ENCODE measurements at places on chromosomes 5 and 9. TPM values are rescaled to one million over a fixed set of nuclear protein-coding genes. Genes with fewer than 3 reads are reported as not detected.
A peak's percentile ranks its signal among the peaks of the same experiment; 100 is the strongest.

The DDX4 gene
- total RNA-seq: not detected

The WHRN gene
- 8.2 TPM for total RNA-seq

The MEIKIN gene
- not detected for total RNA-seq

GRCh38 chr9:89853161-89853560, 248.3 kb downstream of the GADD45G start:
- H3K27me3 ChIP-seq: no peaks in the 10 kb centered on the region
- no peak overlapping the region for H3K4me3 ChIP-seq
- no peaks in the 10 kb centered on the region for H3K36me3 ChIP-seq
- peaks cover 11% of the 10 kb centered on the region for H3K4me1 ChIP-seq
- DNase-seq: peak; percentile 13

GRCh38 chr9:137150617-137151457, 11.9 kb downstream of the GRIN1 start:
- no peak overlapping the region for H3K4me3 ChIP-seq
- no peaks in the 10 kb centered on the region for H3K36me3 ChIP-seq
- H3K27me3 ChIP-seq: no peaks in the 10 kb centered on the region
- no peaks in the 10 kb centered on the region for H3K4me1 ChIP-seq
- no peak overlapping the region for H3K27ac ChIP-seq

DNA sequence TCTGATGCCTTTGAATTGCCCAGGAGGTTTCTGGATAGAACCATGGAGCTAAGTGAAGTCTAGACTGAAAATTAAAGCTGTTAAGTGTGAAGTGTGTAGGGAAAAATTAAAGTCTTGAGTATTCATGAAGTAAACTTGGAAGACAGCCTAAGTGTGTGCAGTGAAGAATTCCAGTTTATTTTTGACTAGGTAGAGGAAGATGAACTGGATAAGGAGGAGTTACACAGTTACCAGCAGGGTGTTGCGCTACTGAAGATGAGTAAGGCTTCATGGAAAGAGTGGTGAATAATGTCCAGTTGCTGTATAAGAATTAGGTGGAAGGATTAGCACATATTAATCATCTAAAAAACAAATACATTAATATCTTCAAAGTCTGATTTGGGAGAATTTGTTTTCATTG, 5.7 kb upstream of the CHD1 start:
- H3K27ac ChIP-seq: peak overlapping the region; percentile 57
- no peaks in the 10 kb centered on the region for H3K4me1 ChIP-seq
- DNase-seq: no peak
- no peaks in the 10 kb centered on the region for H3K36me3 ChIP-seq
- H3K27me3 ChIP-seq: no peaks in the 10 kb centered on the region

DNA sequence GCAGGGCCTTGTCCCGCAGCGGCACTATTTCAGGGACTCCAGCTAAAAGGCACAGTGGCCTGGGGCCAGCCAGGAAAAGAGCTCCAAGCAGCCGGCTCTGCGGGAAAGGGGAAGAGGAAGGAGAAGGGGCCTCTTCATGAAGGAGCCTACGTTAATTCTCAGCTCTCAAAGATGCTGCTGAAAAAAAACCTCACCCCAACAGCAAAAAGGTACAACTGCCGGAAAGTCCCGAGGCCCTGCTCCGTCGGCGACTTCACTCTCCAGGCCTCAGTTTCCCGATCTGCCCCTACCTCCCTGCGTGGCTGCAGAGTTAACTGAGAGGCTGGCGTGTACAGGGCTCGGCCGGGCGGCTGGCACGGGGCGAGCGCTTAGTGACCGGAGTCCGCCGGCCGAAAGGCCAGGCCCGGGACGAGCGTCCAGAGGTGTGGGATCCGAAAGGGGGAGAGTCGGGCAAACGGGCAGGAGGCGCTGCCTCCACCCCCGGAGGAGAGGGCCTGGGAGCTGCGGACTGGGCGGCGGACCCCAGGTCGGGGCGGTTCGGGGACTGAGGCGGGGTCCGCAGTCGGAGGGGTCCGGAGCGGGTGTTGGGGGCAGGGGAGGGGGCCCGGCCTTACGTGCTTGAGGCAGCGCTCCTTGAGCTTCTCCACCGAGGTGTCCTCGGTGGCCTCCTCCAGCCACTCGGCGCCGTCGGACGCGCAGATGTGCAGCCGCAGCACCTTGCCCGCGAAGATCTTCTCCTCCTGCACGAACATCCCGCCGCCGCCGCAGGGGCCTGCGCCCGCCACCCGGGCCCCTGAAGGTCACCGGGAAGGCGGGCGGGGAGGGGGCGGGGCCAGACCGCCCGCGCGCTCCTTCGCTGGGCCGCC, 529 bp downstream of the UBAC1 start:
- H3K4me1 ChIP-seq: peaks cover 53% of the 10 kb centered on the region
- H3K27ac ChIP-seq: peak overlapping the region; percentile 90
- peak overlapping the region; percentile 98 for H3K4me3 ChIP-seq
- no peaks in the 10 kb centered on the region for H3K36me3 ChIP-seq
- DNase-seq: no peak

DNA sequence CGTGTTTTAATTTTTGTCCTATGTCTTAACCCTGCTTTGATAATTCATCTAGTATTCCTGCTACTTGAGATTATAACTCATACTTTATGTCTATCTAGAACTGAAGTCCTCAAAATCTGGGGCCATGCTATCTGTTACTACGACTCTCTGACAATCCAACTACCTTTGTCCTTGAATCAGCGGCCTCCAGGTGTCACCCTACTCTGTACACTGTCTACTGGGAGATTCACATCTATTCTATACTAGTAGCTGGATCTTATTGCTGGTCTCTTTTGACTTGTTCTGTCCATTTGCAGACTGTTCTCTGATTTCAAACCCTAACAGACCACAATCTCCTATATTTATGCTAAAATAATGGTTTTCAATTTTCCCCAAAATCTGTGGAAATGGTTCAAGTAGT, 225.5 kb upstream of the ELAVL2 start:
- H3K27ac ChIP-seq: no peak overlapping the region
- H3K4me3 ChIP-seq: no peak overlapping the region
- no peaks in the 10 kb centered on the region for H3K4me1 ChIP-seq
- no peak for DNase-seq

- H3K27me3 ChIP-seq: no peaks in the 10 kb centered on the region
- H3K4me3 ChIP-seq: no peak overlapping the region
- H3K36me3 ChIP-seq: no peaks in the 10 kb centered on the region
- H3K27ac ChIP-seq: no peak overlapping the region
- no peaks in the 10 kb centered on the region for H3K4me1 ChIP-seq
These were observed 115.7 kb upstream of the EPB41L4A start for GRCh38 chr5:112534611-112535255.

DNA sequence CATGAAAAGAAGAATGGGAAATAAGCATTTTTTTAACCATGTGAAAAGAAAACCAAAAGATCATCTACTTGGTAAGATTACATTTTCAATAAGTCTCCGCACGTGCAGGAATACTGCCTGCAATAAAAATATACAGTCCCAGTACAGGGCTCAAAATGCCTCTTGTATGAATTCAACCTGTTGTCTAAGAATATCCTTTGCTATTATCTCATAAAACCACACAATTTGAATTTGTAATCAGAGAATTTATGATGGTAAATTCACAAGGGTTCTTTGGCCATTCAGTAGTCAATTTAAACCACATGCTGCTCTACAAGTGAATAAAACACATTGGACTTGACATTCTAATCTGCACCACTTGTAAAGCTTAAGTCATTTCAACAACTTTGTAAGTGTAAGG, 46.6 kb downstream of the ST8SIA4 start:
- H3K4me1 ChIP-seq: no peaks in the 10 kb centered on the region
- no peak overlapping the region for H3K4me3 ChIP-seq
- no peak for DNase-seq
- no peak overlapping the region for H3K27ac ChIP-seq

GRCh38 chr9:73065439-73065838, 86.2 kb upstream of the ANXA1 start:
- H3K27me3 ChIP-seq: no peaks in the 10 kb centered on the region
- H3K4me1 ChIP-seq: no peaks in the 10 kb centered on the region
- no peak overlapping the region for H3K4me3 ChIP-seq

DNA sequence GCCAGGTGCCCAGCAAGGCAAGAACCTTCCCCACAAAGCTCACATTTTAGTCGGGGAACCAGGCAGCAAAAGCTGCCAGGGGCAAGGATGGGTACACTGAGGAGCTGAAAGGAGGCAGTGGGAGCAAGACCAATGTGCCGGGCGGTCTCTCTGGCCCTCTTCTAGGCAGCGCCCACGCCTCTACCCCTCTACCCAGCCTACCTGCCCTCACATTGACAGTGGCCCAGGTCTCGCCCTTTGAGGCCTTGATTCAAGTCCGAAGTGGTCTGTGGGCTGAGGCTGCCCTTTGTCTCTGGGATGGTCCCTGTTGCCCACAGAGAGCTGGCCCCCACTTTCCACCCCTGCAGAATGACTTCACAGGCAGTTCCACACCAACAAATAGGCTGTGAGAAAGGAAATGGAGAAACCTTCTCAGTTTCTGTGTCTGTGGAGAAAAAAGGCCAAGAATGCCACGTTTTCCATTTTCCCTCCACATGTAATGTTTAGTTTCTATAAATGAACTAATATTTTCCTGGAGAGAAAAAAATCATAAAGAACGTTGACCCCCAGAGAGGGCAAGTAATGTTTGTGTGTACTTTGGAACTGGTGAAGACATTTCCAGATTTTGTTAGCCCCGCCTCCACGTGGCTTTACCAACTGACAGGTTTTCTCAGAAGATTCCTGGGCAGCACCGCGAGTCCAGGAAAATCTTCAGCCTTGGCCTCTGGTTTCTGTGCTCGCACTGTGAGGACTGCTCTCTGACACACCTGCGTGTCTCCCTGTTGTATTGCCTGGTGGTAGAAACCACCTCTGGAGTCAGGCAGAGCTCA, 57.4 kb upstream of the ANGPTL2 start:
- H3K27ac ChIP-seq: peak overlapping the region; percentile 24
- no peaks in the 10 kb centered on the region for H3K27me3 ChIP-seq
- H3K4me3 ChIP-seq: no peak overlapping the region
- peak; percentile 50 for DNase-seq
- H3K4me1 ChIP-seq: no peaks in the 10 kb centered on the region
- H3K36me3 ChIP-seq: no peaks in the 10 kb centered on the region

DNA sequence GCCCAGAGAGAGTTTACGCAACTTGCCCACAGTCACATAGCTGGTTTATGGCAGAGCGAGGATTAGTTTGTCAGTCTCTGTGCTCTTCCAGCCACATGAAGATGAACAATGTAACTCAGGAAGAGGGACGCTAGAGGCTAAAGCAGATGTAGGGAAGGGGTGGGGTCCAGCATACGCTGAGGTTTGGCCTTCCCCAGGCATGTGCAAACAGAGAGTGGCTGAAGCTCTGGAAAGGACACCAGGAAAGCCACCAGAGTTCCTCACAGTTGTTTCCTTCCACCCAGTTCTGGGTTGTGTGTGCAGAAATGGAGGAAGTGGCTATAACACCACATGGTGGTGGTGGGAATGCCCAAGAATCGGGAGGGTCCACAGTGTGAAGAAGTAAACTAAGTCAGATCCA, 60.0 kb downstream of the SNX18 start:
- no peak overlapping the region for H3K4me3 ChIP-seq
- no peak overlapping the region for H3K27ac ChIP-seq
- no peaks in the 10 kb centered on the region for H3K4me1 ChIP-seq
- DNase-seq: no peak

GRCh38 chr9:116198344-116198743, 44.8 kb downstream of the PAPPA start:
- DNase-seq: no peak
- no peak overlapping the region for H3K27ac ChIP-seq
- H3K27me3 ChIP-seq: no peaks in the 10 kb centered on the region
- H3K36me3 ChIP-seq: no peaks in the 10 kb centered on the region
- no peaks in the 10 kb centered on the region for H3K4me1 ChIP-seq

DNA sequence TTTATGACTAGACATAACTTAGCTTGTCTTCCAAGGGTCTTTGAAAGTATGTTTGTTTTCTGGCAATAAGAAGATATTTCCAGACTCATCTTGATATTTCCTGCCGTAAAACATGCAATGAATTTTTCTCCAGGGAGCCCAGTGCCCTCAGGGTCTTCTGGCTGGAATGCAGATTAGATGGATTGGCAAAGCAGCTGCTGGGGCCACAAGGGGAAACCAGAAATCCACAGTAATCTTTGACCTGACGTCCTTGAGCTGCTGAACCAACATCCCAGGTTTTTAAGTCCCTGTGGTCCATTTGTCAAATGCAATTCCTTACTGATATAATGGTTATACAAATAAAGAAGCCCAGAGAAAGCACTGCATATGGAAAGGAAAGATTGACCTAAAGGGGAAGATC, 93.0 kb downstream of the THBS4 start:
- H3K4me3 ChIP-seq: no peak overlapping the region
- H3K27me3 ChIP-seq: no peaks in the 10 kb centered on the region
- no peak overlapping the region for H3K27ac ChIP-seq
- no peak for DNase-seq
- H3K36me3 ChIP-seq: no peaks in the 10 kb centered on the region

- no peak overlapping the region for H3K4me3 ChIP-seq
- H3K36me3 ChIP-seq: no peaks in the 10 kb centered on the region
- H3K27me3 ChIP-seq: no peaks in the 10 kb centered on the region
- H3K4me1 ChIP-seq: no peaks in the 10 kb centered on the region
- DNase-seq: no peak
These were observed 3.4 kb upstream of the GAPVD1 start for GRCh38 chr9:125258160-125258785.

DNA sequence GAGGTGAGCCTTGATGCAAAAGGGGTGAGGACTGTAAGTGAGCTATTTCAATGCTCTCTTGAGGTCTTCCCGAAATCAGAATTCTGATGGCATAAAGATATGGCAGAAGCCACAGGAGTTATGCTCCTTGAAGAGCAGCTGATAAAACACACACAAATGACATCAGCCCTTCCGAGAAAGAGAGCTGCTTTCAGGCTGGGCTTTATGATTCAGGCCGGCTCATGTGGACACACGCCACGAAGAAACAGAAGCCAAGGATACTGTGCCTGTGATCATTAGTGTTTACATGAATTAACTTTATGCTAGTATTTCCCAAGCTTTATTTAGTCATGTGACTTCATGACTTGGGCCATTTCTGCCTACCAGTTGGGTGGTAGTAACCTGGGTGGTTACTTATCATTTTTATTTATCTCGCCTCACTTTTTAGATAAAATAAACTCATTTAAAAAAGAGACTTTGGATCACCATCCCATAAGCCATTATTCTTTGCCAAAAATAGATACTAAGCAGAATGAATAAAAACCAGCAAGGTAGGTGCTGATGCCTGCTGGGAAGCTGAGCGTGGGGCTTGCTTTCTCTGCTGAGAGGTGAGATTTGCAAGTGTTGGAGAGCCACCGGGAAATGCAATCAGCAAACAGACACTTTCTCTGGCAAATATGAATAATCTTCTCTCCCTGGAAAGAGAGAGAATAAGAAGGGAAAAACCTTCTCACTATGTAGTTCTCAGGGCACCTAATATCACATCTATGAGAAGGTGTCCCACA, 73.0 kb upstream of the SLC25A51 start:
- no peak for DNase-seq
- H3K4me1 ChIP-seq: no peaks in the 10 kb centered on the region
- no peak overlapping the region for H3K4me3 ChIP-seq
- H3K36me3 ChIP-seq: peaks cover 12% of the 10 kb centered on the region
- no peak overlapping the region for H3K27ac ChIP-seq
